ENCODE measurements at places on chromosomes 6 and 20.

- no peak for DNase-seq
Measured at GRCh38 chr6:129455126-129455769, 254.7 kb downstream of the ARHGAP18 start.

- no peak for DNase-seq
Measured at GRCh38 chr6:40738551-40739193, 151.5 kb upstream of the LRFN2 start.

DNA sequence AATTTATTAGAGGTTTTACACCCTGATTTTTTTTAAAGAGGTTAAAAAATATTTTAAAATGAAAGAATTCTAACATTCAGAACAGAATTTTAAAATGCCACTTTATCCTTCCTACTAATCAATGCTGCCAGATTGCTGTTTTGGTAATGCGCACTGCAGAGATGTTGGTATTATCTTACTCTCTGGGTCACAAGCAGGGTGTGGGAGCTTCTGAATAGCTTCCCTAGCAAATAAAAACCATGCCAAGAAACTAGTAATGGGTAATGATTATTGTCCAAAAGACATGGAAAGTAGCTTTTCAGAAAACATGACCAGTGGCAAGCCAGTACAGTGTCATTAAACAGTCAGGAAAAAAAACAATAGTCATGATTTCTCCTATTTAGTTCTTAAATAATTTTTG lies 205.4 kb downstream of the TPBG start:
- no peak for DNase-seq

GRCh38 chr6:150209415-150209814 lies 66.6 kb downstream of the PPP1R14C start:
- DNase-seq = no peak

- no peak for DNase-seq
Measured at GRCh38 chr6:53741034-53741823, 53.6 kb upstream of the LRRC1 start.

GRCh38 chr20:1232286-1233111 lies 6.7 kb downstream of the RAD21L1 start:
- DNase-seq = no peak

DNA sequence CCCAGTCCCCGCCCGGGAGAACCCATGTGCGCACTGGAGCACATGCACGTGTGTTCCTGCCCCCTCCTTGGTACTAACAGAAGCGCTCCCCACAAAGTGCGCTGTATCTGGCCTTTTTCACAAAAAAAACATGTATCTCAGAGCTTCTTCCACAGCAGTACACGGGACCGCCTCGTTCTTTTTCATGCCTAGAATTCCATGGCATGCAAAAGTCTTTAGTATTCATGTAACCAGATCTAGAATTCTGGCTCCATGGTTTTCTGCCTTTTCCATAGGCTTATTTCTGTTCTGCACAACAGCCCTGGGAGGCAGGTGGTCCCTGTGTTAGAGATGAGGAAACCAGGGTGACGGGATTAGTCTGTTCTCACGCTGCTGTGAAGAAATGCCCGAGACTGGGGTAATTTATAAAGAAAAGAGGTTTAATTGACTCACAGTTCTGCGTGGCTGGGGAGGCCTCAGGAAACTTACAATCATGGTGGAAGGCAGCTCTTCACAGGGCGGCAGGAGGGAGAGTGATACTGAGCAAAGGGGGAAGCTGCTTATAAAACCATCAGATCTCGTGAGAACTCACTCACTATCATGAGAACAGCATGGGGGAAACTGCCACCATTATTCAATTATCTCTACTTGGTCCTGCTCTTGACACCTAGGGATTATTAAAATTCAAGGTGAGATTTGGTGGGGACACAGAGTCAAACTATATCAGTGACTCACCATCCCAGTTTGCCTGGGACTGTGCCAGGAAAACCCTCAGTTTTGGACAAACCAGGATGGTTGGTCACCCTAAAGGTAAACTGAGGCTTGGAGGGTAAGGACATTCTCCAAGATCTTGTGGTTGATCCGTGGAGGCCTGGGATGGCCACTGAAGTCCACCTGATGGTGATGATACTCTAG lies 41.0 kb downstream of the C20orf203 start:
- DNase-seq = no peak

DNA sequence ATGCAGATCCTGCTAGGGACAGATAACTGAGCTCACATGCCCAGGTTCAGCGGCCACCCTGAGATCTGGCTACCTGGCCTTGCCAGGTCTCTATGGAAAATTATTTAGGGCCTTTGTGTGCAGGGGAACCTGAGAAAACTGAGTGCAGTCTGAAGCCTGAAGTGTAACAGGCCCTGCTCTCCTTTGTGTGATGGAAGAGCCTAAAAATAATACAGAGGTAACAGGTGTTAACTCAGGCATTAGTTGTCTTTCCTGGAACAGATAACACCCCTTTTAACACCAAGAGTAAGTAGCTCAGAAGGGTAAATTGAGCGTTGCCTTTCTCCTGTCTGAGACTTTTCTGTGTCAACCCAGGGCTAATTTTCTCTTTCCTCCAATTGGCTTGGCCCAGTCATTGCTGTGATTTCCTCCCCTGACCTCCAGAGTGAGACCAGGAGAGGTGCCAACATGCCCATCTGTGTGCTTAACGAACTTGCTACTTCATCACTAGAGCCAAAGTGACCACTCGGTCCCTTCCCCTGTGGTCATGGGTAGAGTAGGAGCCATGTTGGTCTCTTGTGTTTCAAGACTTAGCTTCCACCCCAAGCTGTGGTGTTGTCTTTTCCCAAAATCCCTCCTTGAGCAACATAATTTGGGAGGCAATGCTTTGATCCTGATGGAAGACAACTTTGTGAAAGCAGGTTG lies 304.4 kb upstream of the JAG1 start:
- no peak for DNase-seq

- DNase-seq = no peak
Measured at GRCh38 chr6:110609101-110609500, 132.7 kb upstream of the SLC22A16 start.

DNA sequence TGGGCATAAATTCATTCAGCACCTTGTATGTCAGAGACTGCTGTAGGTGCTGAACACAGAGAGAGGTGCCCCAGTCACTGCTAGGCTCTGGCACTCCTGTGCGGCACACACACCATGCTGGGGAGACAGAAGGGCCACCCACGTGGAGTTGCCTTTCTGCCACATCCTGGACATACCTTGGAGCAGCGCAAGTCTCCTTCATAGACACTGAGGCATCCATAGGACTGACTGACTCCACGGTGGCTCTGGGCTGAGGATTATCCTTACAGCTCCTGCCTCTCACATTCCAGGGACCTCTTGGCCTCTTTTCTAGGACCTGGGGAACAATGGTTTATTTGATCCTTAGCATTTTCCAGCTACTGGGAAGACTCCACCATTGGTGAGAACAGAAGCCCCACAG lies 26.0 kb upstream of the SLC22A23 start:
- DNase-seq = no peak

- DNase-seq = no peak
Measured at GRCh38 chr20:24134284-24134683, 145.7 kb upstream of the GGTLC1 start.

DNA sequence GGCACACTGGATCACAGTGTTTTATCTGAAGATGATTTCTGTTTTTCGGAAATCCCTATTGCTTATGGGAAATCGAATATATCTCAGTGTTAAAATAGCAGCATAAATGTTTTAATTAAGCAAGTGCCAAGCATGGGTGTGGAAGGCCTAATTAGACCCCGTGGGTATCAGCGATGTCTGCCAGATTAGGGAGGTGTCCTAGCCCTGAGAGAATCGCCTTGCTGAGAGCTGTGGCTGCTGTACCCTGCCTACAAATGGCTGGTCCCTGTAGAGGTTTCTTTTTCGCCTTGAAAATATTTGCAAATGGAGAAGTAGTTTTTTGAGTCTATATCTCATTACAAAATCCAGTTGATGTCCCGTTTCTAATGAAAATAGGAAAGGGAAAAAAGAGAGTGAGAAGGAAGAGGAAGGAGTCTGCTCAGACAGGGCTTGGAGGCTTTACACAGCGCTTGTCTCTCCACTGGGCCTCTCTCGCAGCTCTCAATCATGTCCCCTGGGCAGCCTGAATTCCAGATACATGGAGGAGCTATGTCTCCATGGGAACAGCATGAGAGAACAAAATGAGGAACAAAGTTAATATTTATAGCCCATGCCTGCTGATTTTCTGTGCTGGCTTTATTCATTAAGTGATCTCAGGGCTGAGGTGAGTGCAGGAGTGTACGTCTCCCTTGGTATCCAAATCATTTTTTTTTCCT lies 35.2 kb upstream of the BCLAF1 start:
- DNase-seq = no peak
